ENCODE measurements at places on chromosomes 16 and 17. TPM values are rescaled to one million over a fixed set of nuclear protein-coding genes. Genes with fewer than 3 reads are reported as not detected.

DNA sequence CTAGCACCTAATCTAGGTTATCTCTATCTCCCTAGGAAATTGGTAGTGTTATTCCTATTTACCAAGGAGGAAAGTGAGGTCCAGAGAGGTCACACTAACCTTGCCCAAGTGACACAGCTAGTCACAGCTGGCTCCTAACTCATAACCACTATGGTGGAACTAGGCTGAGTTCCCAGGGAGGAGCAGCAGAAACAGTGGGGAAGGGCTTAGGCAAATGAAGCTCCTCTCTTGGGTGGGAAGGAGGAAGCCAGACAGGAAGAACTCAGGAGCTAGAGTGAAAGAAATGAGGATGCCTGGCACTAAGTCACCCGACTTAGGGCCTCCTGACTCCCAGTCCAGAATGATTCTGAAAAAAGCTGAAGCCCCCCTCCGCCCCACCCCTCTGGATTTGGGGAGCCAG is 34.5 kb downstream of the PSME3IP1 start:
- peaks cover 46% of the 10 kb centered on the region for H3K36me3 ChIP-seq
- H3K4me3 ChIP-seq, result no peak overlapping the region
- no peak overlapping the region for H3K27ac ChIP-seq
- peaks cover 3% of the 10 kb centered on the region for H3K4me1 ChIP-seq

DNA sequence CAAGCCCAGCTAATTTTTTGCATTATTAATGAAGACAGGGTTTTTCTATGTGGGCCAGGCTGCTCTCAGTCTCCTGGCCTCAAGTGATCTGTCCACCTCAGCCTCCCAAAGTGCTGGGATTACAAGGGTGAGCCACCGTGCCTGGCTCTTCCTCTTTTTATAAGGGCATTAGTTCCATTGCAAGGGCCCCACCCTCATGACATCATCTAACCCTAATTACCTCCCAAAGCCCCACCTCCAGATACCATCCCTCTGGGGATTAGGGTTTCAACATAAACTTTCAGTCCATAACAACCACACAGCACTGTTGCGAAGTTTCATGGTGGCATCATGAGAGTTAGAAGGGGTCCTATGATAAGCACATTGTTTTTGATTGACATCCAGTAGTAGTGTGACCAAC is 277.7 kb downstream of the GRIN2A start:
- DNase-seq, result no peak
- no peaks in the 10 kb centered on the region for H3K27me3 ChIP-seq
- H3K4me3 ChIP-seq, result no peak overlapping the region
- no peaks in the 10 kb centered on the region for H3K4me1 ChIP-seq

GRCh38 chr16:55746081-55746480 is 86.8 kb downstream of the CES1 start:
- H3K4me1 ChIP-seq, result no peaks in the 10 kb centered on the region
- H3K27ac ChIP-seq, result no peak overlapping the region
- H3K36me3 ChIP-seq, result no peaks in the 10 kb centered on the region
- no peaks in the 10 kb centered on the region for H3K27me3 ChIP-seq

- H3K4me3 ChIP-seq, result no peak overlapping the region
- no peak overlapping the region for H3K27ac ChIP-seq
- no peaks in the 10 kb centered on the region for H3K27me3 ChIP-seq
- H3K36me3 ChIP-seq, result peaks cover 81% of the 10 kb centered on the region
- no peak for DNase-seq
Observed at GRCh38 chr16:24188751-24189318, 67.3 kb upstream of the CACNG3 start.

- no peak overlapping the region for H3K27ac ChIP-seq
- no peak for DNase-seq
- H3K4me3 ChIP-seq, result no peak overlapping the region
- no peaks in the 10 kb centered on the region for H3K27me3 ChIP-seq
Observed at GRCh38 chr17:19996502-19996901, 12.7 kb upstream of the SPECC1 start.

DNA sequence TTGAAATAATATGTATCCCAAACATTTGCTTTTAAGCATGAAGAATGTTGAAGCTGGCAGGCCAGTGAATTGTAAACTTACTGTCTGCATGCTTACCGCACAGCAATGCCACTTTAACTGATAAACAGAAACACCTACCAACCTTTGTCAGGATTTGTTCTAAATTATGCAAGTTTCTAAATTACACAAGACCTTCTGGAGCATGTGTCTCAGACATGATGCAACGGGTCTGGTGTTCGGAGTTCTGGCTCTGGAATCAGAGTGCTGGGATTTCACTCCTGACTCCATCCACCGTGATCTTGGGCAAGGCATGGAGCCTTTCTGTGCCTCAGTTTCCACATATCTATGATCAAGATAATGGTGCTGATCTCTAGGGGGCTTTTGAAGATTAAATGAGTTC is 111.2 kb downstream of the CCT6B start:
- H3K4me3 ChIP-seq, result no peak overlapping the region
- H3K4me1 ChIP-seq, result no peaks in the 10 kb centered on the region
- no peaks in the 10 kb centered on the region for H3K27me3 ChIP-seq
- no peak for DNase-seq
- no peaks in the 10 kb centered on the region for H3K36me3 ChIP-seq

- no peaks in the 10 kb centered on the region for H3K4me1 ChIP-seq
- H3K27me3 ChIP-seq, result no peaks in the 10 kb centered on the region
- H3K27ac ChIP-seq, result no peak overlapping the region
- DNase-seq, result no peak
Observed at GRCh38 chr16:80417706-80418271, 123.0 kb upstream of the DYNLRB2 start.

- no peak for DNase-seq
- H3K27ac ChIP-seq, result no peak overlapping the region
- peaks cover 40% of the 10 kb centered on the region for H3K27me3 ChIP-seq
- H3K36me3 ChIP-seq, result no peaks in the 10 kb centered on the region
Observed at GRCh38 chr16:71635632-71636031, 9.6 kb downstream of the MARVELD3 start.

- no peak overlapping the region for H3K27ac ChIP-seq
- peaks cover 35% of the 10 kb centered on the region for H3K4me1 ChIP-seq
- H3K27me3 ChIP-seq, result no peaks in the 10 kb centered on the region
- no peak overlapping the region for H3K4me3 ChIP-seq
Observed at GRCh38 chr17:40089077-40089895, 11.1 kb downstream of the NR1D1 start.

- no peaks in the 10 kb centered on the region for H3K27me3 ChIP-seq
- no peak overlapping the region for H3K4me3 ChIP-seq
- H3K4me1 ChIP-seq, result no peaks in the 10 kb centered on the region
- DNase-seq, result no peak
- H3K27ac ChIP-seq, result no peak overlapping the region
Observed at GRCh38 chr17:64565563-64565962, 58.8 kb downstream of the CEP95 start.

- DNase-seq, result no peak
- no peaks in the 10 kb centered on the region for H3K36me3 ChIP-seq
- H3K27ac ChIP-seq, result no peak overlapping the region
- no peaks in the 10 kb centered on the region for H3K27me3 ChIP-seq
- no peak overlapping the region for H3K4me3 ChIP-seq
- H3K4me1 ChIP-seq, result no peaks in the 10 kb centered on the region
Observed at GRCh38 chr16:71328151-71328550, 30.4 kb upstream of the CALB2 start.

Gene CHST6
- 0.09 TPM for total RNA-seq

Gene C16orf89
- not detected for total RNA-seq

Gene CDH11
- 0.18 TPM for total RNA-seq

Gene CAVIN1
- total RNA-seq, result 162 TPM

Gene TBC1D3G
- not detected for total RNA-seq

Gene TP53TG3
- 2.8 TPM for total RNA-seq

Gene GNPTG
- 19.9 TPM for total RNA-seq

Gene KRTAP1-5
- not detected for total RNA-seq

Gene SLC5A11
- not detected for total RNA-seq

Gene SERPINF2
- total RNA-seq, result 0.22 TPM

Gene IL21R
- 0.51 TPM for total RNA-seq
